ENCODE measurements at places on chromosomes 4 and X.

DNA sequence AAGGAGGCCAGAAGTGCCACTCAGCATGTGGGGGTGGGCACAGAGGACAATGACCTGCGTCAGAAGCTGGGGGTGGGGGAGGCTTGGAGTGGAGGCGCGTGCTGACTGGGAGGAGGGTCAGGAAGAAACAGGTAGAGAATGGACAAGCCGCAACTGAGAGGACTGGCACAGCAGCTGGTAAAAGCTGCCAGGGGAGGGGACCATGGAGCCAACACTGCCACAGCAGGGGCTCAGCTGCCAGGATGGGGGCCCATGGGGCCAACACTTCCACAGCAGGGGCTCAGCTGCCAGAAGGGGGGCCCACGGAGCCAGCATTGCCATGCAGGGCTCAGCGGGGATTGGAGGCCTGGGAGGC lies 19.1 kb downstream of the RNF212 start:
- DNase-seq, result no peak

DNA sequence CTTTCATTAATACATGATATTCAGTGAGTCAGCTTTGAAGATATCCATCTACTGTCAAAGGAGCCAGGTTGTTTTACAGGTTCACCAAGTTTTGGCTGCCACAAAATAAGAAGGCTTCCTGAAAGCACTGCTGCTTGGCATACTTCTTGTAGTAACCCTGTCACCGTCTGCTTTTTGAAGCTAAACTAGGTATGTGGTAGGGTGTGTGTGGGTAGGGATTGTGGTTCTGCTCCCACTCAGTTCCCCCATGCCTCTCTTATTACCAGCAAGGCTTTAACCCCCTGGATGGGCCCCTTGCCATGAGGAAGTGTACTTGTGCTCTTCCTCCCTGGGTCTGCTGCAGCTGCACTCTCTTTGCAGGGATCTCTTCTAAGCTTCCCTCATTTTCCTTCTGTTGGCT lies 191.2 kb downstream of the BANK1 start:
- no peak for DNase-seq

GRCh38 chrX:154797006-154797405 lies 8.3 kb downstream of the MPP1 start:
- DNase-seq, result no peak

DNA sequence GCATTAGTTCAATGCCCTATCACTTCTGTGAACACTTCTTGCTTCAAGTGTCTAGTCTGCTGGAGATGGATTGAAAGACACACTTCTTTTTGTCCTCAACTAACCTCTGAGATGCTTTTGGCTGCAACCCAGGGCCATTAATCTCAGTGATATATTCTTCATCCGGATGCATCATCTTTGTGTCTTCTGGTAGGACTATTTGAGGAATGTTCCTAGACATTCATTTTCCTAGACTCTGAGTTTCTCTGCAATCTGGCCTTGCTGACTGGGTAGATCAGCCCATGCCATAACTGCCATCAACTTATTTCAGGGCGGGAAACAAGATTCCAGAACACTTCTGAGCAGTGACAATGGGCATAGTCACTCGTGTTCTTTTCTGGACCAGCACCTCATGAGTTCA lies 329.4 kb downstream of the PDGFC start:
- no peak for DNase-seq

- DNase-seq, result no peak
Measured at GRCh38 chrX:29693912-29694311, 521.5 kb upstream of the MAGEB2 start.

- no peak for DNase-seq
Measured at GRCh38 chrX:150610446-150610845, 42.0 kb downstream of the MTM1 start.

GRCh38 chr4:164933244-164933643 lies 44.2 kb downstream of the TRIM61 start:
- no peak for DNase-seq

- peak; percentile 53 for DNase-seq
Measured at GRCh38 chrX:107825698-107826237, at the start of gene MID2. TSS of gene MID2 (plus strand) at chrX:107825866. CDS start at chrX:107826427, 561 bp downstream.

- DNase-seq, result no peak
Measured at GRCh38 chr4:1379801-1380331, 26.4 kb downstream of the NKX1-1 start.

- DNase-seq, result no peak
Measured at GRCh38 chr4:40479378-40479777, 144.2 kb downstream of the CHRNA9 start.

- no peak for DNase-seq
Measured at GRCh38 chrX:139739138-139739537, 31.2 kb upstream of the MCF2 start.

DNA sequence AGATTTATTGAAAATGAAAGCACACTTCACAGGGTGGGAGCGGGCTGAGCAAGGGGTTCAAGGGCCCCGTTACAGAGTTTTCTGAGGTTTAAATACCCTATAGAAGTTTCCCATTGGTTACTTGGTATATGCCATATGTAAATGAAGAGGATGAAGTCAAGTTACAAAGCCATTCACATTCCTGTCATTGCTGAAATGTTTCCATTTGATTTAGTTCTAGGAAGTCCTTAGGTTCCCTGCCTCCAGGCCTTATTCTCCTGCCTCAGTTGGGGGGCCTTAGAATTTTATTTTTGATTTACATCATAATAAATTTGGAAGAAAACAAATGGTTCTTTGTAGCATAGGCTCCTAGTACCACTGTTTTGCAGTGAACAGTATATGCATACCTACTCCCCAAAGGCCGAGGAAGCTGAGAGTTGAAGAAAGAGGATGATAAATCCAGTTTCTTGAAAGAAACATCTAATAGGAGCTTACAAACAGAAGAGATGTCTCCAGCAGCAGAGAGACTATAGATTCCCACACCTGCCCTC lies 31.8 kb downstream of the SERTM2 start:
- DNase-seq, result no peak

DNA sequence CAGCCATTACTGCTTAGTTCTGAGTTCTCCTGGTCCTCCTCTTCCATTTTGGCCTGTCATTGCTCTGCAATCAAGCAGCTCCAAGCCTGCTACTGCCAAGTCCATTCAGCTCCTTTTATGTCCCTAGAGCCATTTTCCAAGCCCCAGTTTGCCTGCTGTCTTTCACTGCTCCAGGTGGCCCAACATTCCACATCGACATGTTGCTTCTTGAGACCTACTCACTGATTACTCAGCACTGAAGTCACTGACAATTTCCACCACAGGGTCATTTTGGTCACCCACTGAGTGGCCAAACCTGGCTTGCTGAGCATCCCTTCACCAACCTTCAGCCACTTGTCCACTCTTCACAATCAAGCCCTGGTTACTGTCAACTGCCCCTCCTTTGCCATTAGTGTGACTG lies 27.2 kb downstream of the LRIT3 start:
- DNase-seq, result no peak

DNA sequence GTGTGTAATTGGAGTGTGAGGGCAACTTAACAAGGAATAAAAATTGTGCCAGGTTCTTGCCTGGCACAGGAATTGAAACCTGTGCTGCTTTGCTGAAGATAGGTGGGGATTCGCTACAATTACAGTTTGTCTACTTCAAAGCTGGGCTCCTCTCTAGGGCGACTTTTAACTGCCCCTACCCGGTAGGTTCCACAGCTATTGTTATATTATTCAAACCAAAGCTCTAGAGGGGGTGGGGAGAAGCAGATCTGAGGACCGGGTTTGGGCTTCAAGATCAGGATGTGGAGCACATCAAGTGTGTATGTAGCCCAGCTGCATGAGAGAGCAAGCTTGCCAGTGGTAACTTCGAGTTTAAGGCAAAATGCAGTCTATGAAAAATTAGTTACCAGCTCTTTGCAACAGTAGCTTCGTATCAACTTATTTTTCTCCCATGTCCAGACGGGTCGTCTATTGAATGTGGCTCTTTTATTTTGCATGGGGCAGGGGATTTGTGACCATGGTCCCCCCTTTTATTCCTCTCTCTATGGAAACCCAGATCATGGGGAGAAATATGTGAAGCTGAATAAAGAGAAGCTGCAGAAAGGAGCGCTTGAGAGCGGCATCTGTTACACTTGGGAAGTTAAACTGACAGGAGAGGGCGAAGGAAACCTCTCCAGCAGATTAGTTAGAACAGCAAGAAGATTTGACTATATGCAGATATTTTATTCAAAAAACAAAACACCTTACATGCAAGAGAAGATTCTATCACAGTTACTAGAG lies 3.2 kb upstream of the POU3F4 start:
- DNase-seq, result no peak

GRCh38 chrX:115679460-115679859 lies 118.5 kb downstream of the PLS3 start:
- DNase-seq, result no peak

DNA sequence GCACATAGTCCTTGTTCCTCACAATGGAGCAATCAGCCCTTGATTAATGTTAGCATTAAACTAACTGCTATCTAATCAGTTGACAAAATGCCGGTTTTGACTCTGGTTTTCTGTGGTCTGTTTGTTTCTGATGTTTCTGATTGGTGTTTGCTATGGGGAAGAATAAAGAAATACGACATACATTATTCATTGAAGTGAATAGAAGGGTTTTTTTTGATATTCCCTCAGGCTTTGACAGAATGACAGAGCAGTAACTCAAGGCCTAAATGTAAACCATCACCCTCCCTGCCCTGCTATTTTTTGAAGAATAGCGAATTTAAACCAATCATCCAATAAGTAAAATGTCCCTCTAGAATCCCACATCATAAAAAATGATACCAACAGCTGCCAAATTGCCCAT lies 65.5 kb upstream of the HS3ST1 start:
- no peak for DNase-seq

GRCh38 chr4:55509266-55509665 lies 37.4 kb downstream of the CLOCK start:
- DNase-seq, result no peak

DNA sequence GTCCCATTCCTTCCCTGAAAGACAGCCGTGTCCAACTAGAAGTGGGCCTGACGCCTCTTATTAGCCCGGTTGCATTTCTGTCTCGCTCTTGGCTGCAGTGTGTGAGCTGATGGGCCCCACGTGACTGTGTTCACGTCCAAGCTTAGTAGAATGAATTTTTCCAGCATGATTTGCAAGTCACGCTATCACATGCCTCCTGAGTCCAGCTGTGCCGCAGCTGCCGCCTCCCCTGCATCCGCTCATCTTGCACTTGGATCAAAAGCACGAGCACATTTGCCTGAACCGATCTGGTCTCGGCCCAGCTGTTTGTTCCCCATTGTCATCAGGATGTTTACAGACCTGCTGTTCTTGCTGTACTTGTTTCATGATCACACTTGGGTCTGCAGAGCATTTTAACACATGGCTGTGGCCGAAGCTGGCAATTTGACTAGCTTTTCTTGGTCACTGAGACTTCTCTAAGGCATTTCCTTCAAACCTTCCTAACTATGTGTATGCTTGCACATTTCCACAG lies 126.5 kb downstream of the KIT start:
- no peak for DNase-seq

DNA sequence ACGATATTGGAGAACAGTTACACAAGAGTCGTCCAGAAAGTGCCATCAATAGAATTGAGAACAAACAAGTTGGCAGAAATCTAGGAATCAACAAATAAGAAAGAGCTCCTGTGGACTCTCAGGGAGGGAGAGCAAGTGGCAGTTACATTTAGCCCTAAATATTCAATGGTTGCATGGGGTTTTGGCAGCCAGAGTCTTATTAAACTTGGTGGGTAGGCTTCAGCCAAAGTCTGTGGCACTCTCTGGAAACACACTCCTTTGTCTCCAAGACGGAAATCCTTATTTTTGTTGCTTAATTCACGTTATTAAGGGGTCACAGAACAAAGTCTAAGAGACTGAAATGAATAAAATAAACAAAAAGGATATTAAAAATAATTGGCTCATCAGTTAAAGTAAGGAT lies 742.2 kb upstream of the ATOH1 start:
- no peak for DNase-seq

DNA sequence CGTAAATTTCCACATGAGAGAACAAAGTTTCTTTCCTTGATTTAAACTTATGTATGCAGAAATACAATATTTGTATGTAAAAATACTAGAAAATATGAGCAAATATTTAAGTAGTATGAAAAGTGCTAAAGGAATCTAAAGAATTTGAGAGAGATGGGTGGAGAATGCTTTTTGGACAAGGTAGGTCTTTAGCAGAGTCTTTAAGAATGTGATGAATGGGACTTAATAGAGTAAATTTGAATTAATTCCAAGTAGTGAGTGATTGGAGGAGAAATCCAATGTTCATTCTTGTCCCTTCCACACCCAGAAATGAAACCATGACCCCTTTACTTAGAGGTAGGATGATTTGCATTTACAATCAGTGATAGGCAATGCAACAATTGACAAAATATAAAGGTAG lies 570.9 kb upstream of the ZFP42 start:
- no peak for DNase-seq

DNA sequence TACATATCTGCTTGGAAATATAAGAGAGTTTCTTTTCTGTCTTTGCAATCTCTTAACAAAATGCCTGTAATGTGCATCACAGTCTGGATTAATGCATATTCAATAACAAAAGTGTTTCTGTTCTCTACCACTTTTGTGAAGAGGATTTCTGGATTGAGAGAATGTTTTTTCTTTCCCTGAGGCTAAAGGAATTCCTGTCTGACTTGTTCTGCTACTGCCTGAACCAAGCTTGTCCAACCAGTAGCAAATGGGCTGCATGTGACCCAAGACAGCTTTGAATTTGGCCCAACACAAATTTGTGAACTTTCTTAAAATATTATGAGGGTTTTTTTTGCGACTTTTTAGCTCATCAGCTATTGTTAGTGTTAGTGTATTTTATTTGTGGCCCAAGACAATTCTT lies 1133.9 kb downstream of the SH3BGRL start:
- no peak for DNase-seq

- DNase-seq, result no peak
Measured at GRCh38 chrX:39665830-39666518, 431.8 kb downstream of the BCOR start.

DNA sequence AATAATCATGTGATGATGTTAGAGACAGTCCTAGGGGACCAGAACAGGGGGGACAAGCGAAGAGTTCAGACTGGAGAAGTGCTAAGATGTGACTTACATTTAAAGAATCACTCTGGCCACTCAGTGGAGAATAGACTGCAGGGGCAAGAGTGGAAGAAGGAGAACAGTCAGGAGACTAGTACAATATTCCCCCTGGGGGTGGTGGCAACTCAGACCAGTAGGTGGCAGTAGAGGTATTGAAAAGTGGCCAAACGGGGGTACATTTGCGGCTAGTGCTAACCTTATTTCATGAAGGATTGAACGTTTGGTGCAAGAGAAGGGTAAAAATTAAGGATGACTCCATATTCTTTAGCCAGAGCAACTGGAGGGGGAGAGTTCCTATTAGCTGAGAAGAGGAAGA lies 2.7 kb upstream of the BMX start:
- DNase-seq, result peak; percentile 27

GRCh38 chr4:182478475-182478874 lies 235.3 kb downstream of the TENM3 start:
- peak; percentile 1 for DNase-seq

- DNase-seq, result no peak
Measured at GRCh38 chrX:70995338-70995737, 64.4 kb upstream of the SLC7A3 start.

- DNase-seq, result no peak
Measured at GRCh38 chr4:100809506-100809905, 291.7 kb upstream of the EMCN start.

- no peak for DNase-seq
Measured at GRCh38 chr4:7190278-7190594, 2.1 kb upstream of the SORCS2 start.
